ENCODE measurements at places on chromosomes 1 and 21. TPM values are rescaled to one million over a fixed set of nuclear protein-coding genes. Genes with fewer than 3 reads are reported as not detected.

Gene PDE9A
- total RNA-seq: 13.1 TPM

Gene PLA2G2C
- total RNA-seq: 0.28 TPM

Gene C1orf74
- total RNA-seq: 3.2 TPM

Gene RHEX
- total RNA-seq: not detected

Gene DSCAM
- not detected for total RNA-seq

Gene PDE4B
- total RNA-seq: 10.9 TPM

DNA sequence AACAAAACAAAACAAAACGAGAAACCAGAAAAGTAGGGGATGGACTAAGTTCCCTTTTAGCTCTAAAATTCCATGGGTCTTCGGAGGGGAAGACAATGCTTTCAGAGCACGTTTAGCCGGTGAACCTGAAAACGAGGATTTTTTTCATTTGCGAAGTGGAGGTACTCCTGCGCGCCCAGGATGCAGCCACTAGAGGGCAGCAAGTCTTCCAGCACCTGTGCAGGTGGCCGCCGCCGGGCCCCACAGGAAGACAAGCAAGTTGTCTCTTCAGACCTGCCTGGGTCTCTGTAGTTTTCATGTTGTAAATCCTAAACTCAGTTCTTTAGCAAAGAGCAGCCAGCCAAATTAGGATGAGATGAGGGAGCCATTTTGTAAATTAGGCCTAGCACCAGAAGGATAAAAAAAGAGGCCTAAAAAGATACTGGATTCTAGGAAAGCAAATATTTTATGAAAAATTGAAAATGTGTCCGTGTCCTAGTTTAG, 17.7 kb upstream of the SNX27 start:
- peak; percentile 95 for DNase-seq
- peaks cover 25% of the 10 kb centered on the region for H3K27me3 ChIP-seq
- H3K4me3 ChIP-seq: peak overlapping the region; percentile 62
- H3K4me1 ChIP-seq: peaks cover 6% of the 10 kb centered on the region
- no peaks in the 10 kb centered on the region for H3K36me3 ChIP-seq
- no peak overlapping the region for H3K27ac ChIP-seq

DNA sequence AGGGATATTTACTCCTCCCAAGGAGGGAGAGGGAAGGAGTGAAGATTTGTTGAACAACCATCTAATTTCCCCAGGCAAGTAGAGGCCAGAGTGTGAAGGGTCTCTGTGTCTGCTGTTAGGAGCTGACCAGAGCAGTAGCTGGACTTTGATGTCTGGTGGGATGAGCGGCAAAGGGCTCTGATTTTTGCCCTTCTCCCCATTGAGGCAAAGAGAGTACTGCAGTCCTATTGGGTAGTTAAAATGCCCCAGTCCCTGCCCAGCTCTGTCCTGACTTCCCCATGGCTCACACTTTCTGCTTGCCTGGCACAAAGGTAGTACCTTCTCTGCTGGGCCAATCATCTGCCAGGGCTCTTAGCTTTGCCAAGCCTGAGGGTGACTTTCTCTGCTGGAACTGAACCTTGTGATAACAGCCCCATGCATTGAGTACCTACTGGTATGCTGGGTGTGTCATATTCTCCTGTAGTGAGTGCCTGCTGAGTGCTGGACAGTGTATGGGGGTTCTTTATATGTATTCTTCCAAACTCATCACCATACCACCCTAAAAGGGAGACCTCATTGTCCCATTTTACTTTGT, 64.0 kb upstream of the SELENON start:
- H3K4me1 ChIP-seq: peaks cover 5% of the 10 kb centered on the region
- H3K27me3 ChIP-seq: peaks cover 48% of the 10 kb centered on the region
- no peaks in the 10 kb centered on the region for H3K36me3 ChIP-seq
- DNase-seq: no peak

- H3K4me1 ChIP-seq: no peaks in the 10 kb centered on the region
- no peaks in the 10 kb centered on the region for H3K36me3 ChIP-seq
- H3K4me3 ChIP-seq: no peak overlapping the region
- H3K27me3 ChIP-seq: peaks cover 7% of the 10 kb centered on the region
- DNase-seq: no peak
Measured at GRCh38 chr1:220342853-220343252, 70.6 kb upstream of the RAB3GAP2 start.
